Smooth muscle cell of bladder (primary cell): ENCODE measurements at places on chromosomes 4 and X. TPM values are rescaled to one million over a fixed set of nuclear protein-coding genes. Genes with fewer than 3 reads are reported as not detected.

RAI2 gene
- 0.14 and 0.92 TPM in 2 replicates for total RNA-seq

SMR3B gene
- total RNA-seq: not detected in 2 replicates

GPR173 gene
- total RNA-seq: 1.6 and 1.7 TPM in 2 replicates

STS gene
- total RNA-seq: 2.3 and 2.4 TPM in 2 replicates

IGSF1 gene
- total RNA-seq: not detected in 2 replicates

SOD3 gene
- total RNA-seq: 12.2 and 19.9 TPM in 2 replicates

AFAP1 gene
- 25.2 and 38.3 TPM in 2 replicates for total RNA-seq
